ENCODE measurements at places on chromosomes 2 and 18.

DNA sequence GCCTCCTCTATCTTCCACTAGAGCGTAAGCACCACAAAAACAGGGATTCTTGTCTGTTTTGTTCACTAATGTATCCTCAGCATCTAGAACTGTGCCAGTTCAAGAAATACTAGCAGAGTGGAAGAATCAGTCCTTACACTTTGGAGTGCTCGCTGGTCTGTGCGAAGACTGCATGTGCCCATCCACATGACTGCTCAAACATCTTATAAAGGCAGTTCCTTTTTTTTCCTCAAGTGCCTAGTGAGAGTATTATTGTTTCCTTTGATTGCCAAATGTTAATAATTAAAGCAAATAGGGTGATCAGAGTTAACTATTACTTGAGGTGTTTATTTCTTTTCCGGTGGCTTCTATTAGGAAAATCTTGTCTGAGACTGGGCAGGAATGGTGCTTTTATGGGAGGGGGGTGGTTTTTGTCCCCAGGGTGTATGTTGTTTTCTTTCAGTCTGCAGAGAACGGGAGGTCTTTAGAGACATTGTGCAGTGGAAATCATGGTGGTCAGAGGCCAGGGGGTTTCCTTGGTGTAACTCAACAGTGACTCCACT, 45.6 kb upstream of the ITGB6 start:
- H3K27me3 ChIP-seq = peaks cover 11% of the 10 kb centered on the region
- no peak overlapping the region for H3K27ac ChIP-seq
- DNase-seq = no peak

GRCh38 chr18:8895987-8896619, 190.7 kb downstream of the MTCL1 start:
- DNase-seq = no peak
- H3K4me3 ChIP-seq = no peak overlapping the region
- no peaks in the 10 kb centered on the region for H3K36me3 ChIP-seq
- H3K4me1 ChIP-seq = peaks cover 1% of the 10 kb centered on the region

DNA sequence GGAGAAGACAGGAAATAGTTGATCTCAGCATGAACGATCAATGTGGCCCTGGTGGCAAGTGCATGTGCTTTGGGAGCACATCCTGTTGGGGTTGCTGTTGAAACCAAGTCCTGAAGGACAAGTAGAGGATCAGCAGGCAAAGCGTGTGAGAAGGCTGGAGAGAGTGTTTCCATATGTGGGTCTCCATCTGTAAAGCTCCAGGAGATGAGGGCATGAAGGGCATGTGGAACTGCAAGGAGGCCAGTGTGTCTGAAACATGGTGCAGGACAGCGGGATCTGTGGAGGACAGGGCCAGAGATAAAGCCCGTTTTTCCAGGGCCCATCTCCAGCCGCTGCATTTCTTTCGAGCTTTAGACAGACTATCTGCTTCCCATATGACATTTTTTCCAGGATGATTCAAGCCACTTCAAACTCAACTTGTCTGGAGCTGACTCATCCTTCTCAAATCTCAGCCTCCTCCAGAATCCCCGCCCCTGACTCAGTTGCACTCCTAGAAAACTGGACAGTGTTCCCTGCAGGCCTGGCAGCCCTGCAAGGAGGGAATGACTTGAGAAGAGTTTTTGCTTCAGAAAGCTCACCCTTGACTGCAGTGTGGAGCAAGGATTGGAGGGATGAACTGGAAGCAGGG, 226.1 kb downstream of the VAPA start:
- peaks cover 8% of the 10 kb centered on the region for H3K4me1 ChIP-seq
- no peak for DNase-seq
- no peaks in the 10 kb centered on the region for H3K36me3 ChIP-seq

GRCh38 chr2:187874786-187875185, 320.6 kb upstream of the TFPI start:
- no peak overlapping the region for H3K4me3 ChIP-seq
- peaks cover 2% of the 10 kb centered on the region for H3K27me3 ChIP-seq
- no peak overlapping the region for H3K27ac ChIP-seq
- no peak for DNase-seq
- no peaks in the 10 kb centered on the region for H3K36me3 ChIP-seq

DNA sequence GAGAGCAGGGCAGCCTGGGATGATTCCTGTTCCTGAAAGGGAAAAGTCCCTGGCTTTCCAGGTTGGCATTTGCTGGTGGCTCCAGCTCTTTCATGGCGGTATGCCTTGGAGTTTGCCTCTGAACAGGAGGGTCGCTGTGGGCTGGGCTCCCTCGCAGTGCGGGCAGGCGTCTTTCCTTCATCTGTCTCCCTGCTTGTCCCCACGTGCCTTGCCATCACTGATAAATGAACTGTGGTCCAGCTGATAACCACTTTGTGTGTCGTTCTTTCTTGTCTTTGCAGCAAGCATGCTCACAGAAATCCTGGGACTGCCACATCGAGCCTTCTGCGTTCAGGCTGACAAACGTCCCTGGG, 35.3 kb downstream of the SMIM21 start:
- H3K4me3 ChIP-seq = no peak overlapping the region
- H3K36me3 ChIP-seq = no peaks in the 10 kb centered on the region
- no peak overlapping the region for H3K27ac ChIP-seq

- H3K27ac ChIP-seq = no peak overlapping the region
- no peaks in the 10 kb centered on the region for H3K36me3 ChIP-seq
- H3K27me3 ChIP-seq = peaks cover 5% of the 10 kb centered on the region
These were observed 60.4 kb upstream of the GAREM1 start for GRCh38 chr18:32530947-32531651.

DNA sequence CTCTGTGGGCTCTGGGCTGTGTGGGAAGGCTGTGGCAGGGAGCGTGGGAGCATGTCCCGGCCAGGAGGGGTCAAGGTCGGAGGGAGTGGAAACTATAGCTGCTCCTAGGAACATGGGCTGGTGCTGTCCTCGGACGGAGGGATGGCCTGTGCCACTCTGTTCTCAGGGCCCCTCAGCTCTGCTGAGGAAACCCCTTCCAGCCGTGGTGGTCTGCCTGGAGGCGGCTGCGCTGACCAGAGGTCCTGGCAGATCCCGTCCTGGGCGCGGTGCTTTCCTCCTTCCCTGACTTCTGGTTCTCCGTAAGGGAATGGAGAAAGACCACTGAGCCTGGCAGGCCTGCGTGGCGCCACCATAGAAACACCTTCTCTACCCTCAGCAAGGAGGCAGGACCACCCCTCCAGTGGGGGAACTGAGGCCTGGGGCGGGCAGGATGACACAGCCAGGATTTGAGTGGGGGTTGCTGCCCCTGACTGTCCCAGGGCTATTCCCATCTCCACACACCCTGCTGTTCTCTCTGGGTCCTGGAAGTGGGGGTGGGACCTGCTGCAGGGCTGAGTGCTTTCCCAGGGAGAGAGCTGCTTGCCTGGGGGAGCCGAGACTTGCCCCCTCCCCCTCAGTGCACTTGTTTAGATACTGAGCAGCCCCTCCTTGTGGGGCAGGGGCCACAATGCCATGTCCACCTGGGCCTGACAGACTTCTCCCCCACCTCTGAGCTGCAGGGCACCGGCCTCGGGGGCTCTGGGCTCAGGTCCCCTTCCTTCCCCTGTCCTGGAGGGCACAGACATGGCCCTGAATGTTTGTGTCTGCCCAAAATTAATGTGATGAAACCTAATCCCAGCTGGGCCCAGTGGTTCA, 301.0 kb upstream of the HS6ST1 start:
- H3K36me3 ChIP-seq = no peaks in the 10 kb centered on the region
- no peak overlapping the region for H3K4me3 ChIP-seq
- peaks cover 12% of the 10 kb centered on the region for H3K4me1 ChIP-seq
- no peak overlapping the region for H3K27ac ChIP-seq

DNA sequence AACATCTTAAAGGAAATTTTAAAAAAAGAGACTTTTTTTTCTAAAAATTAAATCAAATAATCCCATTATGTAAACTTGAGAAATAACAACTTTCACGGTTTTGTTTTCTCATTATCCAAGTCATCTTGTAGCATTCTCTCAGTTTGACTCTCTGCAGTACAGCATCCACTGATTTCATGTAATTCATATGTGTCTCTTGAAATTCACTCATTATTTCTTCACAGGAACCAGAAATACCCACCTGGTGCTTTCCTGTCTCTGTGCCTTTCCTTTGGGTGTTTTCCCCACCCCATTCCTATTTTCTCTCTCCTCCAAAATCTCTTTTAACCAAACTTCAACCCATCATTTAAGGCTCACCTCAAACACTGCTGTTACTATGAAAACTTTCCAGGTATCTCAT, 116.1 kb upstream of the STK17B start:
- H3K4me3 ChIP-seq = peak overlapping the region; percentile 43
- H3K27ac ChIP-seq = no peak overlapping the region
- DNase-seq = no peak
- peaks cover 47% of the 10 kb centered on the region for H3K4me1 ChIP-seq
- peaks cover 10% of the 10 kb centered on the region for H3K36me3 ChIP-seq

- no peaks in the 10 kb centered on the region for H3K36me3 ChIP-seq
- H3K4me1 ChIP-seq = no peaks in the 10 kb centered on the region
- no peak overlapping the region for H3K27ac ChIP-seq
- H3K4me3 ChIP-seq = no peak overlapping the region
These were observed 585.6 kb downstream of the TSN start for GRCh38 chr2:122341007-122341406.

Data from activated naive CD8-positive, alpha-beta T cell treated with anti-CD3 and anti-CD28 coated beads, Interleukin-2, amount 10 ng/mL, durations not matched to agents 7 days and 5 days (primary cell).